ENCODE measurements at places on chromosomes 12 and 14. TPM values are rescaled to one million over a fixed set of nuclear protein-coding genes. Genes with fewer than 3 reads are reported as not detected.

- no peak overlapping the region for H3K4me3 ChIP-seq
- H3K36me3 ChIP-seq = no peaks in the 10 kb centered on the region
- no peaks in the 10 kb centered on the region for H3K4me1 ChIP-seq
- no peak for DNase-seq
- H3K27me3 ChIP-seq = no peaks in the 10 kb centered on the region
These were observed 1560.7 kb upstream of the TMEM132C start for GRCh38 chr12:126706300-126706699.

ANKS1B gene
- total RNA-seq = 1.3 TPM

MARS1 gene
- total RNA-seq = 307 TPM

DNA sequence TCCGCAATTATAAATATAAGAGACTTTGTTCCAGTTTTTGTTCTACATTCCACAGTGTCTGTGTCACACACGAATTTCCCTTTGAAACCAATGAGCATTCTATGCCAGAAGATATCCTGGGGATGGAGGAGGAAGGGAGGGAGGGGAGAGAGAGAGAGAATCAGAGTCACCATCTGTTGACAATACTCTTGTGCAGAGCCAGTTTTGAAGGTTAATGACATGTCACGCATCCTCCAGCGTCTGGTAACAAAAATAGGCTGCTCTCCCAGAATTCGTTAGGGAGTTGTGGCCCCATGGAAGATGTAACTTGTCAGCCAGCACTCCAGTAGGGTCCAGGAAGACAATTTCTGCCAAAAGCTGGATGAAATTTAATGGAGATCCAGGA, 213.5 kb upstream of the KRR1 start:
- H3K36me3 ChIP-seq = no peaks in the 10 kb centered on the region
- H3K27me3 ChIP-seq = peaks cover 4% of the 10 kb centered on the region
- no peak for DNase-seq
- H3K27ac ChIP-seq = no peak overlapping the region
- H3K4me3 ChIP-seq = no peak overlapping the region

GRCh38 chr12:116744766-116745165, 6.7 kb downstream of the RNFT2 start:
- no peak overlapping the region for H3K4me3 ChIP-seq
- H3K27me3 ChIP-seq = no peaks in the 10 kb centered on the region
- no peaks in the 10 kb centered on the region for H3K4me1 ChIP-seq
- no peak overlapping the region for H3K27ac ChIP-seq

DNA sequence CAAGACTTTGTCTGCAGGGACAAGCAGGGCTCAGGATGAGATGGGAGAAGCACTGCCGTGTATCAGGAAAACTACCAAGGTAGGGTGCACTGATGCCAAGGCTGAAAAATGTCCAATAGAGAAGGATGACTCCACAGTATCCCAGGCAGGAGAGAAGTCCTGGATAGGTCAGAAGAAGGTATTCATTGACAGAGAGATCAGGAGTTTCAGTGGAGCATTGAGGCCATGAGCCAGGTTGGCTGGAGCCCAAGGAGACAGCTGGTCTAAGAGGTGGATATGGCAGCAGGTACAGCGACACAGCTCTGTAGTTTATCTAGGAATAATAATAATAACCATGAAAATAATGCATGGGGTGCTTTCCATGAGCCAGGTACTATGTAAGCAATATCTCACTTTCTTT, 180.9 kb downstream of the EXOC5 start:
- H3K27me3 ChIP-seq = peaks cover under 1% of the 10 kb centered on the region
- DNase-seq = no peak
- H3K4me3 ChIP-seq = no peak overlapping the region

ALDH2 gene
- 0.21 TPM for total RNA-seq

- H3K4me1 ChIP-seq = no peaks in the 10 kb centered on the region
- H3K27ac ChIP-seq = no peak overlapping the region
These were observed 37.0 kb upstream of the GALNT9 start for GRCh38 chr12:132366341-132366861.

ALDH1L2 gene
- 1.5 TPM for total RNA-seq

DNA sequence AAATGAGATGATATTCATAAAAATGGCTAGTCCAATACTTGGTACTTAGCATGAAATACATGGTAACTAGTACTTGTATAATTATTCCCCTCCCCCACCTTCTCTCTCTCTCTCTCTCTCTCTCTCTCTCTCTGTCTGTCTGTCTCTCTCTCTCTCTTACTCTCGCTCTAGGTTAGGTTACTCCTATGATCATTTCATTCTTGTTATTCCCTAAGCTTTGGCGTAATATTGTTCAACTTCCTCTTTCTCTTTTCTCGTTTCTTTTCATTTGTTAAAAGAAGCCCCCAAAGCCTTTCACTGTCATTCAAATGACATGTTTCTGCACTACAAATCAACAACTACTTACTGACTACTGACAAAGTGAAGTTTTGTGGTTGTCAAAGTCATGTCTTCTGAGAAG, 89.8 kb downstream of the GRIP1 start:
- DNase-seq = no peak
- H3K4me3 ChIP-seq = no peak overlapping the region
- H3K4me1 ChIP-seq = no peaks in the 10 kb centered on the region
- no peak overlapping the region for H3K27ac ChIP-seq
- no peaks in the 10 kb centered on the region for H3K36me3 ChIP-seq

MMP19 gene
- total RNA-seq = not detected

DNA sequence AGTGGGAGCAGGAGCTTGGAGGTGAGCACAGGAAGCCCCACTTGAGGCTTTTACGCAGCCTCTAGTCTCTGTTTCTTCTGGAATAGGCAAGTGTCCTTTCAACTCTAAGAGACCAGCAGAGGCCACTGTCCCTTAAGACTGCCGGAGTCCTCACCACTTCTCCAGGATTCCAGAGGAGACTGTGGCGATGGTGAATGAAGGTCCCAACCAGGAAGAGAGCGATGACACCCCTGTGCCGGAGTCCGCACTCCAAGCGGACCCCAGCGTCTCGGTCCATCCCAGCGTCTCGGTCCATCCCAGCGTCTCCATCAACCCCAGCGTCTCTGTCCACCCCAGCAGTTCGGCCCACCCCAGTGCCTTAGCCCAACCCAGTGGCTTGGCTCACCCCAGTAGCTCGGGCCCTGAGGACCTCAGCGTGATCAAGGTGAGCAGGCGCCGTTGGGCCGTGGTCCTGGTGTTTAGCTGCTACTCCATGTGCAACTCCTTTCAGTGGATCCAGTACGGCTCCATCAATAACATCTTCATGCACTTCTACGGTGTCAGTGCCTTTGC, 442 bp downstream of the FLVCR2 start:
- peak overlapping the region; percentile 90 for H3K4me3 ChIP-seq
- H3K36me3 ChIP-seq = no peaks in the 10 kb centered on the region
- peaks cover 19% of the 10 kb centered on the region for H3K4me1 ChIP-seq
- no peak for DNase-seq
- no peak overlapping the region for H3K27ac ChIP-seq

GRCh38 chr12:66860752-66861750, 182.2 kb upstream of the GRIP1 start:
- no peaks in the 10 kb centered on the region for H3K4me1 ChIP-seq
- H3K27me3 ChIP-seq = peaks cover 15% of the 10 kb centered on the region
- DNase-seq = peak; percentile 89
- H3K27ac ChIP-seq = no peak overlapping the region
- no peak overlapping the region for H3K4me3 ChIP-seq

GRCh38 chr14:43729143-43729542, 777.9 kb downstream of the FSCB start:
- H3K36me3 ChIP-seq = no peaks in the 10 kb centered on the region
- no peaks in the 10 kb centered on the region for H3K27me3 ChIP-seq
- no peak overlapping the region for H3K27ac ChIP-seq
- no peak overlapping the region for H3K4me3 ChIP-seq

DNA sequence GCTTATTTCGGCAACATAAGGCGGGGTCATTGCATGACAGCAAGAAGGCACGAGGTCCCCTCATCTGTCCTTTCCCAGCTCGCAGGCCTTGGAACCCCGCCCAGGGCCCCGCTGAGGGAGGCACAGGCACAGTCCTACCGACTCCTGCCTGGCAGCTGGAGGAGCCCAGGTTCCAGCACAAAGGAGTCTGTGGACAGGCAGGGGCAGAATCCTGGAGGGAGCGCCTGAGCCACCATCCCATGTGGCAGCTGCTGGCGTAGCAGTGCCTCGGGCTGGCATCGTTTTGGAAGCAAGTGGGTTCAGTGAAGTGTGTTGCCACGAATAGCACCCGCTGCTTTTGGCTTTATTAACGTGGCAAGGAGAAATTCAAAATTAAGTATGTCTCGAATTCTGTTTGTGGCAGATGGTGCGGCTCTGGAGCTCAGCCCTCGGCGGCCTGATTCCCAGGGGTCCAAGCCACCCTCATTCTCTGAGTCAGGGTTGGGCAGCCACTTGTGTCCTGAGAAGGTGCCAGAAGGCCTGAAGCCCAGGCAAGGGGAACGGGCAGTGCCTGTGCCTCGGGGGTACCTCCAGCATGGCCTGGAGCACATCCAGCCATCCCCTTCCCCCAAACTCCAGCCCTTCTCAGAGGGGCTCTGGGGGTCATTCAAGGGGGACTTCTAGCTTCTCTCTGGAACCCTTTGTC, 35.9 kb downstream of the SLC8B1 start:
- H3K4me1 ChIP-seq = peaks cover 17% of the 10 kb centered on the region
- no peak overlapping the region for H3K27ac ChIP-seq
- DNase-seq = no peak
- no peaks in the 10 kb centered on the region for H3K27me3 ChIP-seq
- no peak overlapping the region for H3K4me3 ChIP-seq
- peaks cover 40% of the 10 kb centered on the region for H3K36me3 ChIP-seq

DNA sequence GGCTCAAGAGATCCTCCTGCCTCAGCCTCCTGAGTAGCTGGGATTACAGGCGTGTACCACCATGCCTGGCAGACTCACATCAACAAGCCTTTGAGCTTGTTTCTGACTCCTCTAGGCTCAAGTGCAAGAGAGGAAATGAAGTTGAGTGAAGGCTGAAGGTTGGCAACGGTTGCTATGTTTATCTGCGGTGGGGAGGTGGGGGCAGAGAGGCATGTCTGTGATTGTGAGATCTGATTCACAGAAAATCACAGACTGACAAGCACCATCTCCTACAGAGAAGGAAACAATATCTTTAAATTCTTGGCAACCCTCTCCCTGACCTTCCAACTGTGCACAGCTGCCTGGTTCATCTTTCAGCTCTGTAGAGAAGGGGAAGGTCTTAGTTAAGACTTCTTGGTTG, 22.1 kb upstream of the NINJ2 start:
- H3K27ac ChIP-seq = peak overlapping the region; percentile 86
- H3K36me3 ChIP-seq = no peaks in the 10 kb centered on the region
- no peaks in the 10 kb centered on the region for H3K27me3 ChIP-seq
- H3K4me1 ChIP-seq = peaks cover 24% of the 10 kb centered on the region

DNA sequence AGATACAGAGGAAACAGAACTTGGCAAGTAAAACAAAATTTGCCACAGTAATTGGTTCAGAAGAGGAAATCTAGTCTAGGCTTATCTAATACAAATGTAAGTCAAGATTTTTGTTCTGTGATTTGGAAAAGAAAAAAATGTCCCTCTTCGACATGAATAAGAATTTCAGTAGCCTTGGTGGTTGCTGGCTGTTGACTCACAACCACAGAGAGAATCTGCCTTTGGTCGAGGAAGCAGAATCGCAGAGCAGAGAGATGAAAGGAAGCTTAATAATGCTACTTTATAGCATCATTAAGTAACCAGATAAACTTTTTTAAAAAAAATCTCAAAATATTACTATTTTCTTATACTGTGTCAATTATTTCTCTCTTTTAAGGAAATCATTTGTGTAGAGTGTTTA, 1096.6 kb downstream of the FLRT2 start:
- no peaks in the 10 kb centered on the region for H3K36me3 ChIP-seq
- no peak for DNase-seq

DNA sequence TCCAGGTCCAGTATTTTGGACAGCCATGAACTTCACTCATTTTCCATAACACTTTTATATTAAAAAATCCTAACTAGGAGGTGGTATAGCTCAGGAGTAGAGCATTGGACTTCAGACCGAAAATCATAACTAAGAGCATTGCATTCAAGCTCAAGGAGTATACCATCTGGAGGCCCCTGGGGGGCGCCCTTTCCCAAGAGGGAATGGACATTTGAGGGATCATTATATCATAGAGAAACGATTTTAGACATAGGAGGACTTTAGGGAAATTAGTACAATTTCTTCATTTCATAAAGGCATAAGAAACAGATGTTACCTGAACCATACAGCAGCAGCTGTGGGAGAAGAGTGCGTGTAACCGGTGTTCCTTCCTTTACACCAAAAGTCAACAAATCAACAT, 5.2 kb upstream of the ATG14 start:
- no peaks in the 10 kb centered on the region for H3K36me3 ChIP-seq
- peaks cover 4% of the 10 kb centered on the region for H3K27me3 ChIP-seq
- DNase-seq = peak; percentile 64
- peaks cover 13% of the 10 kb centered on the region for H3K4me1 ChIP-seq
- no peak overlapping the region for H3K27ac ChIP-seq
- no peak overlapping the region for H3K4me3 ChIP-seq

TFCP2 gene
- total RNA-seq = 43.1 TPM

DNA sequence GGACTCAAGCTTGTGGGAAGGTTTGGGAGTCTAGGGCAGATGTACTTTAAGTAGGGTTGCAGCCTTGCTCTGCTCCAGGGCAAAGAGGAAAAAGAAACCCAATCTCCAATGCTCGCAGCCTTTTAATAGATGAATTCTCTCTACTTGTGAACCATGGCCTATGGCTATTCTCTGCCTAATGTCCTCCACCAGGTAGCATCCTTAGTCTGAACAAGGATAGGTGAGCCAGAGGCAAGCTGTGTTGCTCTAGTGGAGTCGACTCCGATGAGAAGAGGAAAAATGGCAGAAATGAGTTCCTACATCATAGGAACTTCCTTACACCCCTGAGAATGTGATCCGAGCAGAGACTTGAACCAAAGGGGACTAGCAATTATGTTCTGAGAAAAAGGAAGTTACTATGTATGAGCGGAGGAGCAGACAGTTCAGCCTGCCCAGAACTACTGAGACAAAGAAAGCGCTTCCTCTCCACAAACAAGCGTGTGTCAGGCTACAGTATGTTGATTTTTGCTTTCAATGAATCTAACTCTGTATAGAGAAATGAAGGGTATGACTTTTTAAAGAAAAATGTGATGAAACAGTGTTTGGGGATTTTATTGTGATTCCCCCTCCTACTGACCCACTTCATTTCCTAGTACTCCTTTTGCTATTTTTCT, 153.6 kb upstream of the ARID2 start:
- H3K36me3 ChIP-seq = no peaks in the 10 kb centered on the region
- peaks cover 8% of the 10 kb centered on the region for H3K4me1 ChIP-seq
- no peak overlapping the region for H3K27ac ChIP-seq
- peaks cover 6% of the 10 kb centered on the region for H3K27me3 ChIP-seq
